Psoas muscle (tissue), 8 donors: ENCODE measurements at places on chromosomes 12 and 14. TPM values are rescaled to one million over a fixed set of nuclear protein-coding genes. Genes with fewer than 3 reads are reported as not detected.
A peak's percentile ranks its signal among the peaks of the same experiment; 100 is the strongest.

NACA gene
- polyA plus RNA-seq: 483 TPM

MAPKAPK5 gene
- 21.7 TPM for polyA plus RNA-seq

PRKD1 gene
- 1.2 TPM for polyA plus RNA-seq

LTBP2 gene
- polyA plus RNA-seq: 3.2 TPM

DTX1 gene
- 0.59 TPM for polyA plus RNA-seq

ACACB gene
- 275 TPM for polyA plus RNA-seq

BRI3BP gene
- 2.3 TPM for polyA plus RNA-seq

HHIPL1 gene
- polyA plus RNA-seq: 0.12 TPM

RD3L gene
- polyA plus RNA-seq: not detected

TMEM63C gene
- not detected for polyA plus RNA-seq

OVCH1 gene
- 0.04 TPM for polyA plus RNA-seq

HOXC13 gene
- polyA plus RNA-seq: not detected

DNA sequence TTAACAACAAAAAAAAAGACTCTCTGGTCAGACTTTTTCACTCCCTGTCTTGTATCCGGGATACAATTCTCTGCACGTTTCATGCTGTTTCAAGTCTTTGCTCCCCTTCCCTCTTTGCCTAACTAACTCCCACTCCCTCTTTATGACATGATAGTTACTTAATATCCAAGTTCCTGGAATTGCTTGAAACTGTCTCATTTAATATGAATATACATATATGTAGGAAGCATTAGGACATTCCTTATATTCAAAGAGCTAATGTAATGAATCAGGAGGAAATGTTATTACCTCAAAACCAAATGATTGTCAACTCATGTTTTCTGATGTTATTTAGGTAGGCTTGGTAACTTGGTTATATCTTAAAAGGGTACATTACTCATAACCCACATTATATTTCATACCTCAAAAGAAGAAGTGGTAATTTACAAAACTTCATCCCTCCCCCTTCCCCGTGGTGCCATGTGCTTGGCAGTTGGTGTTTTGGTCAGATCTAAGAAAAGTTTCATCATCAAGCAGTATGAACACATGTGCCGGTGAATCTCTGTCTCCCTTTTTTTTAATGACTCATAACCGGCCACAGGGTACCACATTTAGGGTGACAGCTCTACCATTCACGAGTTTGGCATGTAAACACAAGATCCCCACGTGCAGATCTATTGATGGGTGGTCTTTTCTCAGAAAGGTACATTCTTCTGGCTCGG lies 56.5 kb downstream of the HCAR2 start:
- DNase-seq: no peak

DNA sequence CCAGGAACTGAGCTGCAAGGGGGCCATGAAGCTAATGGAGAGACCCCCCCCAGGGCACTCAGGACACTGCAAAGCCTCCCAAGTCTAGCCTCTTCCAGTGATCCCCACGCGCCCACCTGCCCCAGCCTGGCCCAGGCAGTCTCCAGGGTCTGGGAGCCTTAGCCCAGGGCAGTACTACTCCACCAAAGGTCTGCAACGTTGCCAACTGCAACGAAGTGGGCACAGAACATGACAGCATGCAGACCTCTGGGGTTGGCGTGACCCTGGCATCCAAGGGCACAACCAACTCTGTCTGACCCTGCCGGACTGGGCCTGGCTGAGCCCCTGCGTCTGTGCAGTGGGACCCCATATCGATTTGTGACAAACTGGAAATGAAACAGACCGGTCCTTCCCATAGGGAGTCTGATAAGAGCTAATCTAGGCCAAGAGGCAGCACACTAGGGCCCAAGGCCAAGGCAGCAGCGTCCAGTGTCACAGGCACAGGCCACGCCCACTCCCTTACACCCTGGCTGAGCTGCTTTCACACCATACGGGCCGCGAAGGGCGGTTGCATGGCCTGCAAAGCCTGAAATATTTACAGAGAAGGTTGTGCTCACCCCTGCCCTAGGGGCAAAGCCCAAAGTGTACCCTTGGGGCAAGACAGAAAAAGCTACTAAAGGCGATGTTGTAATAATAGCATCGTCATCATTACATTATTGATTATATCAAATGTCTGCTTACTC lies 76.7 kb downstream of the NCOR2 start:
- DNase-seq: peak; percentile 93

- no peak for DNase-seq
Observed at GRCh38 chr14:24665440-24665991, 31.5 kb upstream of the GZMB start.

GRCh38 chr12:111840807-111841206 lies 1.2 kb upstream of the MAPKAPK5 start:
- DNase-seq: no peak

GRCh38 chr14:68270342-68270741 lies 450.8 kb downstream of the RAD51B start:
- DNase-seq: no peak

GRCh38 chr12:100497105-100497795 lies 23.6 kb downstream of the NR1H4 start:
- no peak for DNase-seq

- DNase-seq: peak; percentile 82
Observed at GRCh38 chr14:50045039-50045711, 71.2 kb downstream of the VCPKMT start.

- no peak for DNase-seq
Observed at GRCh38 chr14:26839481-26839880, 241.6 kb upstream of the NOVA1 start.

DNA sequence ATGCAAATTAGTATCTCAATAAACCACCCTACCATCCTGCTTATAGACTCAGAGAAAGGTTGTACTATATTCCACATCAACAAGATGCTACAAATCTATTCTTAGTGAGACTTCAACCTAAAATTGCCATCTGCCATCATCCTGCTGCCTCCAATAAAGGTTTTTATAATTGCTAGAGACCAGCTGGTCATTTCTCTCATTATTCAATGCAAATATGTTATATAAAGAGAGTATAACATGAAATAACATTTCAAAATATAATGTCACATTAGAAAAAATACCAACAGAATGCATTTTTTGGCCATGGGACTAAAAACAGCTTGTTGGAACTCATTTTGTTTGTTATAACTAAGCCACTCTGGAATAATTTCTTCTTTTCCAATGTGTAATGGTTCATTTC lies 247.3 kb downstream of the LRIG3 start:
- no peak for DNase-seq

GRCh38 chr12:99745121-99745520 lies 97.6 kb downstream of the GARIN6 start:
- DNase-seq: no peak

GRCh38 chr12:127729381-127729780 lies 537.6 kb upstream of the TMEM132C start:
- no peak for DNase-seq

DNA sequence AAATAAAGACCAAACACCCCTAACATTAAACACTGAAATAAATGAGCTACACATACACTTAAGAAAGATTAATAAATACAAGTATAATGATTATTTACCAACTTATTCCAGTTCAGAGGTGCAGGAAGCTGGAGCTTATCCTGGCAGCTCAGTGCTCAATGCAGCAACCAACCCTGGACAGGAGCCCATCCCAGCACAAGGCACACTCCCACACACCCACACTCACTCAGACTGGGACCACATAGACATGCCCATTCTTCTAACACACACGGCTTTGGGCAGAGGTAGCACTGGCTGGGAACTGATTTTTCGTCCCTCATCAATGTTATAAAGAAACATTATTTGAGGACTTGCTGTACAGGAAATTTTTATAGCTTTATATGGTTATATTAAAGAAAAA lies 797.4 kb downstream of the RPS29 start:
- no peak for DNase-seq

DNA sequence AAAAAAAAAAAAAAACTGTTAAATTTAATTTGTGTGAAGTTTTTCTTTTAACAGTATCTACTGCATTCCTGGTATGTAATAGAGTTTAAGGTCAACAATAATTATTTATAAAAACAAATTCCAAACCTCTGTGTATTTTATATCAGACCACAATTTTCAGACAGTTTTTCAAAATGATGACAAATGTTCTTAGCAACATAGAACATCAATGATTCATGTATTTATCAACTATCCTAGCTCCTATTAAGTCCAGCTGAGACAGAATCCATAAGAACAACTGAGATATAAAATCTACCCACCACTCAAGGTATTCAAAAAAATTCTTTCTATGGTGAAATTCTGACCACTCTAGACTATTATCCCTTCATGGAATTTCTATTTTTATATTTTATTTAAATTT lies 144.5 kb downstream of the EPS8 start:
- DNase-seq: no peak

- DNase-seq: peak; percentile 62
Observed at GRCh38 chr12:106978035-106978800, 8.7 kb downstream of the MTERF2 start.

DNA sequence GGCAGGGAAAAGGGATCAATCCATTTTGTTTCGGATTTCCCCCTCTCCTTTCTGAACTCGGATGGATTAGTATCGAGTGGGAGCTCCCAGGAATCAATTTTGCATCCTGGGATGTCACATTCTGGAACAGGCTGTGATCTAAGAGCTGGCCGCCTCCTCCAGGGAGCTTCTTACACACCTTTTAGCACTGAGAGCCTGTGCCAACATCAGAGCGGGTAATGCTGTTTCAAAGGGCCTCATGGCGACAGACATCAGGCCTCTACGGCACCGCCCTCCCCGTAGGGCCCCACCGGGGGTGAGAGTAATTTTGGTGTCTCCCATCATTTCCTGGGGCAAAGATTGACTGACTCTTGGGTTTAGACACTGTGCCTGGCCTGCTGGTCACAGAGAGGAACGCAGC lies 2.7 kb downstream of the GALNT9 start:
- DNase-seq: no peak

GRCh38 chr12:47799357-47799955 lies 20.2 kb downstream of the HDAC7 start:
- DNase-seq: peak; percentile 79

GRCh38 chr14:103684871-103685270 lies 30.4 kb downstream of the XRCC3 start:
- DNase-seq: no peak

- no peak for DNase-seq
Observed at GRCh38 chr12:108570743-108571608, 8.6 kb downstream of the ISCU start.

GRCh38 chr12:110546339-110546738 lies 36.8 kb downstream of the PPTC7 start:
- no peak for DNase-seq

- no peak for DNase-seq
Observed at GRCh38 chr12:6231359-6232268, 31.4 kb downstream of the CD9 start.

DNA sequence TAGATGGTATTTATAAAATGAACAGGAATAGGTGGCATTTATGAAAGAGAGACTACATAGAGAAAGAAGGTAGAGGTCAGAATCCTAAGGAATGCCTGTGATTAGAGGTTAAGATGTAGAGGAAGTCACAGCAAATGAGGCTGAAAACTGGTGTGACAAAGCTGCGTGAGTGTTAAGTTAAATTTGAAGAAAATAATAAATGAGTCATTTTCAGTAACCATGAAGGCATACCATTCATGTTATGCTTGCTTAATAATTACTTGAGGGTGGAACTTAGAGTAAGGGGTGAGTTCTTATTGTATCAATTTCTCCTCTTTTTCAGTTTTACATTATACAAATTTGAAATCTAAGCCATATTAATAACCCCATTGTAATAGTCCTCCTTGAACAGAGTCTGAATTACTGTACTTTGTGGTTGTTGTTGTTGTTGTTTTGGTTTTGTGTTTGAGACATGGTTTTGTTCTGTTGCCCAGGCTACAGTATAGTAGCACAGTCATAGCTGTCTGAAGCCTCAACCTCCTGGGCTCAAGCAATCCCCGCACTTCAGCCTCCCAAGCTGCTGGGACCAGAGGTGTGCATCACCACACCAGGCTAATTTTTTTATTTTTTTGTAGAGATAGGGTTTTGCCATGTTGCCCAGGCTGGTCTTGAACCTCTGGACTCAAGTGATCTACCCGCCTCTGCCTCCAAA lies 761.5 kb downstream of the GALC start:
- no peak for DNase-seq

DNA sequence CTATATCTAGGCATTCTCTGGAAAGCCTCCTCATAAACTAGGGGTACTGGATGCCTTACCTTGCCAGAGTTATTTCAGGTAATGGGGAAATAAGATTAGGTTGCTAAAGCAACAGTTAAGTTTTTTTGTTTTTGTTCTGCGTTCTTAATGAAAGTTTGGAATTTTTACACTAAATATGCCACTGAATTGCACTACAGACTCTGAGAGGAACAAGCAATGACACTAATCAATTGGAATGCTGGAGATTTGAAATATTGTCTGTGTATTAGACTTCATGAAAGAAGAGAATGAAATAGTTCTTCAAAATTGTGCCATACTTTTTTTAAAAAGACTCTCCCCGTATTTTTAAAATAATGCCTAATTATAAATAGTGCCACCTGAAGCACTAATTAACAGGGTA lies 287.8 kb downstream of the NAV3 start:
- DNase-seq: no peak

DNA sequence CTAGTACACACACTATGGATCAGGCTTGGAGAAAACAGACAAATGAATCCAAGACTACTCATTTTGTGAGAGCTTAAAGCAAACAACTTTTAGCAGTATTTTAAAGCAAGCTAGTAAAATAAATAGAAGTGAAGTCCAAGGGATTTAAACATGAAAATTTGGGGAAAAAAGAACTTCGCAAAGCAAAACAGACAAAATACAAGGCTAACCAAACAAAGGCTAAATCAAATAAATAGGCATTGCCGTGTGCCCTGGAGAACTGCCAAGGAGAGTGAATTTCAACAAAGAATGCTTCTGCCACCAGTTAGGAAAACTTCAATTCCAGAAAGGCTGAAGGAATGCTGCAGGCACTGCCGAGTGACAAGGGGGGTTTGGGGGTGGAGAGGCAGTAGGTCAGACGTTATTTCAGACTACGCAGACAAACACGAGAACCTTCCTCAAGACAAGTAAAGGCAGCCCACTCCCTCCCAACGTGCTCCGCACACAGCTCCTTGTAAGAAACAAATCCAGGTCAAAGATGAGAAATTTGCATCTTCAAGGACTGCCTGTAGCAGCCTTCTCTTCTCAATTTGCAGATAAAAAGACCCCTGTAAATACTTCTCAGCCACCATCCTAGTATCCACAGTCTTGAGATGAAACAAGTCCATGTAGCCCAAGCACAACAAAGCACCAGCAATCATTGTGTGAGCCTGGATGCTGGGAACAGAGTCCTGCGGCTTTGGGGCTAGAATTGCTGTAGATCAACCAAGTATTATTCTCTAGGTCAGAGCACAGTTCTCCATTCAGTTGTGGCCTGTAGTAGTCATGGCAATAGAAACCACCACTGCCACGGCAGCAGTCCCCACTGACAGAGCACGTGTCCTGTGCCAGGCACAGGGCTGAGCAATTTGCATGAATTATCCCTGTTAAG lies 43.3 kb downstream of the EFCAB11 start:
- no peak for DNase-seq

GRCh38 chr12:15520083-15520482 lies 197.8 kb downstream of the PTPRO start:
- DNase-seq: no peak

GRCh38 chr12:114396869-114397719 lies 8.8 kb downstream of the TBX5 start:
- no peak for DNase-seq

GRCh38 chr14:31206536-31207286 lies 882 bp downstream of the HECTD1 start:
- DNase-seq: peak; percentile 49
